ENCODE measurements at places on chromosomes 13 and 19. TPM values are rescaled to one million over a fixed set of nuclear protein-coding genes. Genes with fewer than 3 reads are reported as not detected.

The ZNF208 gene
- 9.0 TPM for total RNA-seq

The ZNF813 gene
- total RNA-seq, result 13.2 TPM

The ZNF616 gene
- total RNA-seq, result 13.4 TPM

The ENOX1 gene
- total RNA-seq, result 2.0 TPM

The LHB gene
- not detected for total RNA-seq

The CBLC gene
- 47.4 TPM for total RNA-seq

The DAND5 gene
- total RNA-seq, result 0.26 TPM

The PRRG2 gene
- total RNA-seq, result 18.2 TPM

The C1QTNF9 gene
- 0.14 TPM for total RNA-seq

The CLDND2 gene
- total RNA-seq, result 0.92 TPM

Data from mucosa of gallbladder (tissue), 1 donor.